Brain pericyte (primary cell): ENCODE measurements at places on chromosomes 12 and 14.

GRCh38 chr12:12008931-12009611 is 61.7 kb upstream of the BCL2L14 start:
- DNase-seq, result no peak

DNA sequence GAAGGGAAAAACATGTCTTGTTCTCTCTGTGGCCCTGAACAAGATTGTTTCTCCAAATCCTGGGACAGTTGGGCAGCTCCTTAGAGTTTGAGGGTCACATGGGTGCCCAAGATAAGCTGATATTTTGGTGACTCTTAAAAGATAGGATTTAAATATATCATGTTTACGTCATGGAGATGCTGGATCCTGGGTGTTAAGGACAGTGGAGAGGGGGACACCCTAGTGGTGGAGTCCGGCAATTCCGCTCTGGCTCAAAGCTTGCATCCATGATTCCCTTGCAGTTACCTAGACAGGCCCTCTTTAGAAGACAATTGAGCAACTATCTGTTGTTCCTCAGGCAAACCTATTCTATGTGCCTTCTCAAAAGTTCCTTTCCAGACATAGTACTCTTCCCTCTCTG is 101.8 kb downstream of the CMKLR1 start:
- no peak for DNase-seq

DNA sequence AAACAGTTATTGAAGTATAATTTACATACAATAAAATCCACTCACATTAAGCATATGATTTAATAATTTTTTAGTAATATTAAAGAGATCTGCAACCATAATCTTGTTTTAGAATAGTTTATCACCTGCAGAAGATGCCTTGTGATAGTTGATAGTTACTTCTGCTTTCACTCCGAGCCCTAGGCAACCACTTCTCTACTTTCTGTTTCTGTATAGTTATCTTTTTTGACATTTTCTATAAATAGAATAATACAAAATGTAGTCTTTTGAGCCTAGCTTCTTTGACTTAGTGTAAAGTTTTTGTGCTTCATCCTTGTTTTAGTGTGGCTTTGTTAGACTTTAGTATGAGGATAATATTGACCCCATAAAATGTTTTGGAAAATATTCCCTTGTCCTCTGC is 111.0 kb downstream of the MNAT1 start:
- DNase-seq, result no peak

- no peak for DNase-seq
Measured at GRCh38 chr12:121009741-121010140, 6.5 kb downstream of the C12orf43 start.

DNA sequence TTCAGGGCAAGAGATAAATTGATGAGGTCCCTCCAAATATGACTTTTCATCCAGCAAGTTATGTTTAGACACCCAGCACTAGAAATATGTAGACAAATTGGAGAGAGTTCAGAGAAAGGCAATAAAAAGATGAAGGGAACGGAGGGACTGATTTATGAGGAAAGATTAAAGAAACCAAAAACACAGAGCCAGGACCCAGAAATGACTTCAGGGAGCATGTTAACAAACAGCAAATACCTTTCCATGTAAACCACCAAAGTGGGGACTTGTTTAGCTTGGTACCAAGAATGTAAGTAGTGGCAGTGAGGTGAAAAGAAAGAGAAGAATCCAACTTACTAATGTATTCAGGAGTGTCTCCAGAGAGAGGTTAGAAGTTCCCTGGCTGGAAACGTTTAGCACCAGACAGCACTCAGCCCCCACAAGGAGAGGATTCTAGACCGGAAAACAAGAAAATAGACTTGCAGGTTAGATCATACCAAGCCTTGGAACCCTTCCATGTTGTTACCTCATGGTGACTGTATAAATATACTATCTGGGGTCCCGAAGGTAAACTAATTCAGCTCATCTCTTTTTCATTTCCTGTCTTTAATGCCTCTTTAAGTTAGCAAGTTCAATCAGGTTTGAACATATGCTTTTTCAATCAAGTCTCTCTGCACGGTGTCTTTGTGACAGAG is 79.2 kb downstream of the TBC1D30 start:
- DNase-seq, result no peak

GRCh38 chr14:83355609-83356008 is 1822.0 kb upstream of the SEL1L start:
- no peak for DNase-seq
